ENCODE measurements at places on chromosomes 1 and 21. TPM values are rescaled to one million over a fixed set of nuclear protein-coding genes. Genes with fewer than 3 reads are reported as not detected.

Gene C1orf87
- not detected for total RNA-seq

Gene ALX3
- 1.6 TPM for total RNA-seq

Gene ANP32E
- 26.1 TPM for total RNA-seq

Gene RGSL1
- not detected for total RNA-seq

Gene PLA2G2A
- 170 TPM for total RNA-seq

Gene LPAR3
- 2.7 TPM for total RNA-seq

Gene NTNG1
- 3.9 TPM for total RNA-seq

Gene INAVA
- 51.0 TPM for total RNA-seq

Gene RAB25
- total RNA-seq, result 77.9 TPM

Gene REN
- total RNA-seq, result 16.2 TPM

Gene OLFML2B
- total RNA-seq, result 2.2 TPM

Gene SLC45A1
- total RNA-seq, result 0.24 TPM

Gene LHX8
- 0.87 TPM for total RNA-seq

Gene POLR3GL
- 15.6 TPM for total RNA-seq

Gene SLC6A17
- total RNA-seq, result 0.04 TPM

Gene SRGAP2C
- 11.0 TPM for total RNA-seq

Gene C1orf56
- 2.9 TPM for total RNA-seq

Gene TEKT2
- total RNA-seq, result not detected

Gene REG4
- 106 TPM for total RNA-seq

Gene ANGPTL3
- 88.6 TPM for total RNA-seq

Gene MOB3C
- total RNA-seq, result 6.6 TPM

Gene NR5A2
- total RNA-seq, result 49.6 TPM

Gene NT5C1A
- 2.1 TPM for total RNA-seq

Gene MTHFR
- total RNA-seq, result 29.3 TPM

Gene S100A14
- total RNA-seq, result 141 TPM

Gene CGN
- total RNA-seq, result 66.4 TPM

Gene SPRR2F
- 0.80 TPM for total RNA-seq

Gene HOOK1
- 36.8 TPM for total RNA-seq

Gene UTS2
- total RNA-seq, result not detected

Gene POU3F1
- 1.0 TPM for total RNA-seq

Gene AMY1C
- not detected for total RNA-seq
